Caudate nucleus (tissue), 63 donors: ENCODE measurements at places on chromosomes 7 and 10.

- DNase-seq, result no peak
Measured at GRCh38 chr7:12814828-12815227, 127.4 kb downstream of the ARL4A start.

GRCh38 chr7:143447466-143447865 lies 4.2 kb downstream of the TAS2R60 start:
- no peak for DNase-seq

DNA sequence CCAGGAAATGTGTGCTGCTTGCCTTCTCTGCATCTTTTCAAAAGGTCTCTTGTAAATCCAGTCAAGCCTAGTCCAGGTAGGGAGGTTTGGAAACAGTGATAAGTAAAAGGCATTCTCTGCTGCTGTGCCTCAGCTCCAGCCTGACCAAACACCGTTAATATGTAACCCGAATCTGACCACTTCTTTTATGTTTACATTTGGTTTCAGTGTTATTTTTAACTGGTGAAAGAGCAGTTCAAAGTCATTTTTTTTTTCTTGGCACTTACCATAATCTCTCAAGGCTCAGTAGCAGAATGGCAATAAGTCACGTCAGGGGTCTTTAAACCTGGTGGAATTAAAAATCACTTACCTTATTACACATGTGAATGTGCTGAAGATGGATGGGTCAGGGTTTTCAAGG lies 216.8 kb downstream of the PTEN start:
- DNase-seq, result no peak

DNA sequence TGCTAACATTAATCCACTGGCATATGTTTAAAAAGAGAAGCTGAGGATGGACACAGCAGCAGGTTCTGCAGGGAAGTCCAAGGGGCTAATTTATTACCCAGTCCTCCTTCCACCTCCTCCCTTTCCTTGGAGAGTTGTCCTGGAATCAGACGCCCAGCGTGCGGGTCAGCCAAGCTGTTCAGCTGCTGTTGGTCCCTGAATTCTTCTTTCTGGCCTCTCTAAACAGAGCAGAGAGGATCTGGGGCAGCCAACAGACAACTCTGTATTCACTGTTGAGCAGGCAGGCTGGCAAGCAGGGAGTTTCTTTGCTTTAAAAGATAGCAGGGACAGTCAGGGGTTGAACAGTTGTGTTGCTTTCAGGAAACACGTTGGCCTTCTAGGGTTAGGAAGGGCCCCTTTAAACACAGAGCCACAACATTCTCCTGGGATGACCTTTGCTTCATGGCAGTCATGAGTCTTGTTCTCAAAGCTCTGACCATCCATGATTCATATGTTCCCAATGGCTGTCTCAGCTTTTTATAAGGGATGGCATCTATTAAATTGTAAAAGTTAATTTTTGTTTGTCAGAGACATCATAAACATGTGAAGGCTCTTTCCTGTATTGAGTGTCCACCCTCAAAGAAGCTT lies 217.0 kb downstream of the CREB5 start:
- DNase-seq, result no peak

GRCh38 chr7:103343332-103343731 lies 1.2 kb downstream of the DNAJC2 start:
- DNase-seq, result no peak

DNA sequence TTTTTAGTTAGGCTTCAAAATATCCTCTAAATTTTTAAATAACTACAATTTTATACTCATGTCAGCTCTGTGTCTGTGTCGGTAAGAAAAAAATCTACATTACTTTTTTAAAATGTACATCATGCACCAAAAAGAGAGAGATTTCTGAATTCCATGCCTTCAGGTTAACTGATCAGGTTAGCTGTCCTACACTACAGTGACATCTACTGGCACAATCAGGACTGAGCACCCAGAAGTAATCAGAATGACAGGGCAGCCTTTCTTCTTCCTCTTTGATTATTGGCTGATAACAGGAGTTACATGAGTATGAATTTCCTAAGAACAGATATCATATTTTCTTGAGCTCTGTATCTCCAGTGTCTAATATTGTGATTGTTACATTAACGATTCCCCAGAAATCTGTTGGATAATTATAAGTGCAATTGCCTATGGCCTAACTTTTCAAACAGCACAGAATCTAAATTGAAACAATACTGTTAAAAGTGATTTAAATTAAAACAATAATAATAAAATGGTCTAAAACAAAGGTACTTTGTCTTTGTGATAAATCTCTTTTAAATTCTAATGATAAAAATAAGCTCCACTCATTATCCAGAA lies 41.8 kb upstream of the HYCC1 start:
- peak; percentile 38 for DNase-seq

- no peak for DNase-seq
Measured at GRCh38 chr7:68604541-68604940, 993.7 kb upstream of the AUTS2 start.

- DNase-seq, result no peak
Measured at GRCh38 chr7:68244389-68244788, 1247.8 kb downstream of the TYW1 start.

- no peak for DNase-seq
Measured at GRCh38 chr7:27125986-27126394, 4.6 kb downstream of the HOXA4 start.

DNA sequence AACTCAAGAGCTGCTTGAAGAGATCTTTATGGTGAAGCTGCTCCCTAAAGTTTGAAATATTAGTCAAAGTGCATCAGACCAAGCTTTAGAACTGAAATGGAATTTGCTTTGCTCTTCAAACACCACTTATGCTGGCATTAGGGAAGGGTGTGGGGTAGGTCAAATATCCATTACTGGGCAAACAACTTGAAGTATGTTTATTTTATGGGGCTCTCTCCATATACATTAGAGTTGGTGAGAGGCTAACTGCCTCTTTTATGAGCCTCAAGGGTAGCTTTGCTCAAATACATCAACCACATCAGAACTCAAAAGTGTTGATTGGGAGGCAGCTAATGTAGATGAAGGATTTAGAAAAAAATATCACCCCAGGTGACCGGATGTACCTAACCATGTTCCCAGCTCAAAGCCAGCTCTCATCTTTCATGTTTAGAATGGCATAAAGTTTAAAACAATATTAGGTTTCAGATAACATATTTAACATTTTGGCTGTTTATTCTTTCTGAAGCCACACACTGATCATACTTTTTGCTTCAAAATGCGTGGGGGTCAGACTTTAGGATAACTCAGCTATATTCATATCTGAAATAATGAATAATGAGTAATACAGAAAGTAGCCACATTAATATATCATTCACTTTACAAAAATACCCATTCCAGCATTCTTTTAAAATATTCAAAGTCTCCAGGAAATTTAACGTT lies 318.6 kb downstream of the PTEN start:
- DNase-seq, result no peak

GRCh38 chr7:96314402-96315124 lies 7.3 kb downstream of the SLC25A13 start:
- no peak for DNase-seq

- no peak for DNase-seq
Measured at GRCh38 chr7:74226633-74227032, 16.8 kb downstream of the LAT2 start.

DNA sequence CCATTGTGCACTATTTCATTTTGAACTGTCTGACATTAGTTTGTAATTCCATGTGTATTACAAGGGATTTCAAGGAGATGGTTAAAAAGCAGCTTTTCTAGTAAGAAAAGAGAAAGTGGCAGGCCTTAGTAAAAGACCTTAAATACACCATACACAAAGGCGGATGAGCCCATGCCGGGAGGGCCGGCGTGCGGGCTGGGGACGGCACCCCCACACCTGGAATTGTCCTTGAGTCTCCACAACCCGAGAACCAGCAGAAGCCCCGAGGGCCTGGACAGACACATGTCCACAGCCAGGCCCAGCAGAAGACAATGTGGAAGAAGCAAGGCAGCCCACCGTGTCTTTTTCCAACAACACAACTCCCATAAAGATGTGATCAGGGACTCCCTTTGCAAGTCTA lies 123.7 kb upstream of the TCERG1L start:
- no peak for DNase-seq

- DNase-seq, result no peak
Measured at GRCh38 chr7:29140873-29141468, 5.4 kb downstream of the CPVL start.

GRCh38 chr7:64999165-65000004 lies 7.1 kb downstream of the ERV3-1 start:
- no peak for DNase-seq

DNA sequence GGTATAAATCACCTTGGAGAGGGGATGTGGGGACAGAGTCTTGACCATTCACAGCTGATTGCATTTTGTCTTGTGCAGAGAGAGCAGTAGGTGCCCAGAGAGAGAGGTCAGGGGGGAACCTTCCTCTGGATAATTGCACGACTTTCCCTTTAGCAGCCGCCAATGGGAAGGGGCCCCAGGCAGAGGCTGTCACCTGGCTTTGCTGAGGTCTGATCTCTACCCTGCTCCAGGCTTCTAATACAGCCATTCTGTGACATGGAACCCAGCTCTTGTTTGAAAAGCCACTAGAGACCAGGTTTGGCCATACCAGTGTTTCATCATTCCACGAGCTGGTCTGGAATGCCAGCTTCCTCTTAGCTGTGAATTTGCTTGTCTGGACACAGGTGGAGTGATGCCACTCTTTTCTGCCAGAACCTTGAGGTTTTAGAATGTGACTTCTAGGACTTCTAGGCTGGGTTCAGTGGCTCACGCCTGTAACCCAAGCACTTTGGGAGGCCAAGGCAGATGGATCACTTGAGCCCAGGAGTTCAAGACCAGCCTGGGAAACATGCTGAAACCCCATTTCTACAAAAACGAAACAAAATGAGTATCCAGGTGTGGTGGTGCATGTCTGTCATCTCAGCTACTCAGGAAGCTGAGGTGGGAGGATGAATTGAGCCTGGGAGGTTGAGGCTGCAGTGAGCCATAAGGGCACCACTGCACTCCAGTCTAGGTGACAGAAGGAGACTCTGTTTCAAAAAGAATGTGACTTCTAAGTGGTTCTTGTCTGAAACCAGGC lies 159.9 kb downstream of the CAMK1D start:
- DNase-seq, result no peak

DNA sequence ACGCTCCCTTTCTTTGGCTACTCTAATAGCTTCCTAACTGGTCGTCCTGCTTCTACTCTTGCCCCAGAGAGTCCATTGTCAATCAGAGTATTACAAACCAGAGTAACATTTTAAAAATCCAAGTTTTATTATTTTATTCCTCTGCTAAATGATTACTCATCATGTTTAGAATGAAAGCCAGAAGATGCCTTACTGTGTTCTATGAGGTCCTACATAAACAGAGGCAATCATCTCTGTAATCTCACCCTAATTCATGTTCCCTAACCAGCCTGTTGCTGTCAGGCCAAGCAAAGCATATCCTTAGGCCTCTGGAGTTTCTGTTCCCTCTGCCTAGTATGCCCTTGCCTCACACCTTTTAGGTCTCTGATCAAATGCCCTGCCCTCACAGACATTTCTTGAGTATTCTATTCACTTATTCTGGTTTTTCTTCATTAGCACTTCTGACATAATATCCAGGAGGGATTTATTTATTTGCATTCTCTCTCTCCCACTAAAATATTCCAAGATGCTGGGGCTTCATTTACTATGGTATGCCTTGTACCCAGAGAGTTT lies 497.5 kb downstream of the PHTF2 start:
- DNase-seq, result no peak

DNA sequence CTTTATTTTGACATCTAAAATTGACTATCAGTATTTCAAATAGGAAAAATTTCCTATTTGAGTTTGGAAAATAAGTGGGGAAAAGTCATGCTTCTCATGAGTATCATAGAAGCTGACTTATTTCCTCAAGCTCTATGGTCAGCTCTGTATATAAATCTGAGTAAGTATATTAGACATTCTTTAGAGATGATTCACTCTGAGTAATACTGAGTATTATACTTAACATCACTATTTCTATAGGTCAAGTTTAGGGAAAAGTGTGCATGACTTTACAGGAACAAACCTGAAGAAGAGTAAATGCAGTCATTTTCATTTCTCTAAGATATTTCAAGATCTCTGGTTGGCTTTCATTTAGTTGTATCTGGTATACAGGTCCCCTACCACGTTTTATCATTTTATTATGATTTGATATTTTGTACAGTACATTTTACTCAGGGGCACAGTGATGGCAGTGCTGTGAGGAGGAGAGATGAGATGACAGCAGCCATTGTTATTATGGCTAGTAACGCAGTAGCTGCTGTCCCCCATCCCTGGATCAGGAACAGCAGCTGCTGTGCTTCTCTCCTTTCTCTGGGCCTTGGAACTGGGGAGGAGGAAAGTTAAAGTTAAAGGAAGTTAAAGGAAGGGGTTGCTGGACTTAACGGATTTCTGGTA lies 15.2 kb downstream of the SND1 start:
- no peak for DNase-seq

DNA sequence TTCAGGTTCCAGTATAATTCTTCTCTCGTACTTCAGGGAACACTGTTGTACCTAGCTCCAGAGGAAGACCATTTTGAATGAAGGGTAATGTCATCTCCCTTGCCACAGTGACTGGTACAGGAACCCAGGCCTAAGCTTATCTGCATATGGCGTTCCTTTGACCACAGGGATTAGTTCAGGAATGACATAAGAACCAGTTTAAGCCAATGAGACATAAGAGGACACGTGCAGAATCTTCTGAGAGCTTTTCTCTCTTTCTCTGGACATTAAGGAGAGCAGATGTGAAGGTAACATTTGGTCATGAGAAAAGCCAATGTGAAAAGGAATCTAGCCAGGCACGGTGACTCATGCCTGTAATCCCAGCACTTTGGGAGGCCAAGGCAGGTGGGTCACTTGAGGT lies 21.8 kb upstream of the HIBADH start:
- DNase-seq, result no peak

- DNase-seq, result no peak
Measured at GRCh38 chr10:102024799-102025198, 31.2 kb downstream of the ARMH3 start.

DNA sequence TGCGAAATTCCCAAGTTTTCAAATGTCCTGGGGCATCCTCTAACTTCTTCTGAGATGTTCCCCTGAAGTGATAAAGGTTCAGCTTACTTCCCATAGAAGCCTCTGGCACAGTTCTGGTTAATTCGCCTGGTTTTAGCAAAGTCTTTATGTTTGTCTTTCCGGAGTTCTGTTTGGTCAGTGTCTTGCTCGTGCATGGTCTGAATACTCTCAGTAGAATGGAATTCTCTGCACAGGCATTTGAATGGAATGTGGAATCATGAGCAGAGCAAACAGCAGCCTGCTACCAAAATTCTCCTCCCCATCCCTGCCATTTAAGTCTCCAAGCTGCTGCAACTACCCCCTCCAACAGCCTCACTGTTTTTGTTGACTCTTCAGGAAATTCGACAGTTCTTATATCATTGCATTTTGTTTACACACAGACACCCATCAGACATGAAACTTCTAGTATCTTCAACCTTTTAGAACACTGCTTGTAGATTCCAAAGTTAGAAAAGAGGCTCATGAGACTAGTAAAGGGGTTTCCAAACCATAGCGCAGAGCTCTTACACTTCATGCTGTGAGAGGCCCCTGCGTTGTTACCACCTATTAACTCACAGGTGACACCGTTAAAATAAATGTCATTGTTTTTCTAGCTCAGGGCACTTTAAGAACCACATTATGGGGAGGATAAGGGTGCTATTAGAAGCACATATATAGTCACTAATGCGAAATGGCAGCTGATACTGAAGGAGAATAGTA lies 129.7 kb downstream of the PLCE1 start:
- DNase-seq, result no peak

- no peak for DNase-seq
Measured at GRCh38 chr7:33145156-33145555, 15.8 kb downstream of the BBS9 start.

- no peak for DNase-seq
Measured at GRCh38 chr7:130430841-130431666, 9.8 kb downstream of the CEP41 start.

- DNase-seq, result no peak
Measured at GRCh38 chr10:125035588-125036295, 93.8 kb downstream of the ZRANB1 start.

- no peak for DNase-seq
Measured at GRCh38 chr7:148174376-148174775, 416.2 kb upstream of the C7orf33 start.
